Stomach (tissue), 19 donors: ENCODE measurements at places on chromosomes 1 and 21.

DNA sequence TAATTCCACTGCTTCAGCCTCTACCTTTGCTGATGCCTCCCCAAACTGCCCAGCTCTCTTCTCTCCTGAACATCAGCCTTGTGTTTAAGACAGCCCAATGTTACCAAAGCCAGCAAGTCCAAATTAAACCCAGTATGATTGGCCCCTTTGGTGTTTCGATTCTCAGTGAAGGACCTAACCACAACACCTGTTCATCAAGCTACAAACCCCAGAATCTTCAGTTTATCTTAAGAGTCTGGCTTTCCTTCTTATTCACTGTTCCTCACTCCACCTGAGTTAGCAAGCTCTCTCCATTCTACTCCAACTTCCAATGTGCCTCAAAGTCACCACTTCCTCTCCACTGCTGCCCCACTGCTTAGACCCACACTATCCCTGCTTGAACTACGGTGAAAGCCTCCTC lies 25.5 kb upstream of the ITPKB start:
- no peak for DNase-seq

- DNase-seq: no peak
These were observed 183.6 kb upstream of the KIAA0040 start for GRCh38 chr1:175376194-175376593.

- no peak for DNase-seq
These were observed 1611.6 kb downstream of the NCAM2 start for GRCh38 chr21:22609802-22610201.

- DNase-seq: no peak
These were observed 623 bp downstream of the PTPRF start for GRCh38 chr1:43531107-43531905.
